ENCODE measurements at places on chromosomes 2 and 18.

DNA sequence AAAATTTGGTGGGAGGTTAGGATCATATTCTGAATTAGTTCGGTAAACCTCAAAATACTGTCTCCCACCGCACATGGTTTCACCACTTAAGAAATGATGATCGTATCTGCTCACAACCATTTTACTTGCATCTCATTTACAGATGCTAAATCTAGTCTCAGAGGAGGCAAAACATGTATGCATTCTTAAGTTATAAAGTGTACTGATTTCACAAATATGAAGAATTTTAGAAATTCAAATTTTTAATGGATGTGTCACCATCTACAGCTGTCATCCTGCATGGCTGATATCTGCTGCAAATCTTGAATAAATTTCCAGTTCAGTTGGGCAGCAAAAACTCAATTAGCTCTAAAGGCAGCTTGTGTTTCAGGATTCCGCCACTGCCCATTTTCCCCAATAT, 243.3 kb upstream of the KCNJ3 start:
- no peak for DNase-seq

DNA sequence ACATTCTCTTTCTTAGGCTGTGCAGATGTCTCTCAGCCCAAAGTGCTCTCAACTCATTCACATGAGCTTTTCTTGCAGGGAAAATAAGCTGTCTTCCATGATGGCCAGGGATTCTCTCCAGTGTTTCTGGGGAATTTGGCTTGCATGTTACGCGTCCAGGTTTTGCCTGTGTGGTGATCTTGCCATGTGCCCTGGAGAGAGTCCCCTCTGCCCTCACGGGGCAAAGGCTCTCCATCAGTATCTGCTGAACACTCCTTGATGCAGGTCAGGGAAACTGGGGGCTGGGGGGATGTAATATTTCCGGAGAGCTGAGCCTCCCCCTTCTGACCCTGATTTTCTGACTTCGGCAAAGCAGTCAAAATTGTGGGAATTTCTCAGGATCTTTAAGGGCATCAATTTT, 87.6 kb downstream of the ACKR3 start:
- DNase-seq, result no peak

GRCh38 chr2:202038471-202039277, 5.0 kb downstream of the FZD7 start:
- no peak for DNase-seq

- peak; percentile 82 for DNase-seq
Observed at GRCh38 chr2:239267288-239267951, 133.4 kb downstream of the HDAC4 start.

- no peak for DNase-seq
Observed at GRCh38 chr2:188303363-188304031, 11.8 kb downstream of the GULP1 start.

GRCh38 chr2:100029460-100029859, 112.9 kb downstream of the AFF3 start:
- no peak for DNase-seq

- DNase-seq, result no peak
Observed at GRCh38 chr18:27661320-27662018, 476.4 kb upstream of the CHST9 start.

- DNase-seq, result no peak
Observed at GRCh38 chr2:74373221-74373676, 6.9 kb downstream of the DCTN1 start.

DNA sequence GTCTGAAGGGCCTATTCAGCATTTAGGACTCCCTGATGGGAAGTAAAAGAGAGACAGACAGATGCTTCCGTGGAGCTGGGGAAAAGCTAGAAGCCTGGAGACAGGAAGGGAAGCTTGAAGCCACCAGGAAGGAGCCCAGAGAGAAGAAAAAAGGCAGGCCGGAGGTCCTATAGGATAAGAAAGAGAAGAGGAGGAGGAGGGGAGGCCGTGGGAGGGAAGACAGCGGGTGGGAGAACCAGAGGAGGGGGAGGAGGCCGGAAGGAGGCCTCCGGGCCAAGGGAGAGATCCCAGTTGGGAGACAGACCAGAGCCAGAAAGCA, 107.1 kb upstream of the PKDCC start:
- DNase-seq, result no peak

DNA sequence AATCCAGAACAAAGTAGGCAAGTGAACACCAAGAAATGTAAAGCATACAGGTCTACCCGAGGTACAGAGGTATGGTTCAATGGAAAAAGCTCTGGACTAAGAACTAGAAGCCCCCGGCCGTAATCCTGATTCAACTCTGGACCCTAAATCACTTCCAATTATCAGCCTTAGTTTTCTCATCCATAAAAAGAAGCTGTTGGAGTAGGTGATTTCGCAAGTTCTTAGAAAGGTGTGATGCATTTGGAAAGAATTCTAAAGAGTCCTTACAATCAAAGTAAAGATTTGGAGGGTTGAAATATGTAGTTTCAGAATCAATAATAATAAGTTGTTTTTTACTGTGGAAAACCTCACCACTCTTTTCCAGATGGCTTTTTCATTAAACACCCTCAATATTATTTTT, 622.1 kb upstream of the ID2 start:
- no peak for DNase-seq

DNA sequence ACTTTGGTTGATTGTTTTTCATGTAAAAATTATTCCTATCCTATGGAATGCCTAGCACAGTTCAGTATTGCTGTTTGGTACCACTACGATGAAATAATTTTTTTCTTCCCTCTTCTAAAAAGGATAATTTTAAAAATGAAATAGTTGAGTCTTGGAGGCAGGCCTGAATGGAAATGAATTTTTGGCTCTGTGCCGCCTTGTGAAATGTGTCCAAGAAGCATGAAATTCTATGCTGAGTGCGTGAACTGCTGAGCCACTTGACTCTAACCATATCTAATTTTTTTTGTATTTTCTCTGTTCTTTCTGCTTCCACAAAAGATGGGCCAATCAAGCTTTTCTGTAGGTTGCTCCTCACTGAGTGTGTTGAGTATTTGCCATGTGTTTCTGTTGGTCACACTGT, 95.0 kb downstream of the PRPF40A start:
- no peak for DNase-seq

DNA sequence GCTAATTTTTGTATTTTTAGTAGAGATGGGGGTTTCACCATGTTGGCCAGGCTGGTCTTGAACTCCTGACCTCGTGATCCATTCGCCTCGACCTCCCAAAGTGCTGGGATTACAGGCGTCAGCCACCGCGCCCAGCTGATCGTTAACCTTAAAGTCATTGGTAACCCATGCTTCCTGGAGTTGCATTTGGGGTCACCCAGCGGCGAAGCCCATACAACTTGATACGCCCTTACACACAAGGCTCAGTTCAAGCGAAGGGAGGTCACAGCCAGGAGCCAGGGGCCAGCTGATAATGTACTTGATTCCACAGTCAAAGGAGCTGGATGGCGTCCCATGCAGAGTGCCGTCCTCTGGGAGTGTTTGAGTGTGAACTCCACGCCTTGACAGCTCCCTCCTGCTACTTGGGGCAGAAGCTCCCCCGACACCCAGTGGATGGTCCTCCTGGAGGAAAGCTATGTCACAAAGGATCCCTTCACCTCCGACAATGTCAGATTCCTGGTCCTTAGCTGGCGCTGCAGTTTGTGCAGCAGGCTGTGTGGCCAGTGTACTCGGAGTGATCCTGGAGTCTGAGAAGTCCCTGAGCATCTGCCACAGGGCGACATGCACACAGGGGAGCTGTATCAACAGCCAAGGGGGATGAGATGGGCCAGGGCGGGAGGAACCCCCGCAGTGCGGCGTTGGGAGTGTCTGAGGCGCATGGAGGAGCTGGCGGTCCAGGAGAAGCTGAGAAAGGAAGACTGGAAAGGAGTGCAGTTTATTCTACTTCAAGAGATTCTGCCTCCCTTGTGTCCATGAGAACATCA, 7.9 kb downstream of the CLHC1 start:
- no peak for DNase-seq

DNA sequence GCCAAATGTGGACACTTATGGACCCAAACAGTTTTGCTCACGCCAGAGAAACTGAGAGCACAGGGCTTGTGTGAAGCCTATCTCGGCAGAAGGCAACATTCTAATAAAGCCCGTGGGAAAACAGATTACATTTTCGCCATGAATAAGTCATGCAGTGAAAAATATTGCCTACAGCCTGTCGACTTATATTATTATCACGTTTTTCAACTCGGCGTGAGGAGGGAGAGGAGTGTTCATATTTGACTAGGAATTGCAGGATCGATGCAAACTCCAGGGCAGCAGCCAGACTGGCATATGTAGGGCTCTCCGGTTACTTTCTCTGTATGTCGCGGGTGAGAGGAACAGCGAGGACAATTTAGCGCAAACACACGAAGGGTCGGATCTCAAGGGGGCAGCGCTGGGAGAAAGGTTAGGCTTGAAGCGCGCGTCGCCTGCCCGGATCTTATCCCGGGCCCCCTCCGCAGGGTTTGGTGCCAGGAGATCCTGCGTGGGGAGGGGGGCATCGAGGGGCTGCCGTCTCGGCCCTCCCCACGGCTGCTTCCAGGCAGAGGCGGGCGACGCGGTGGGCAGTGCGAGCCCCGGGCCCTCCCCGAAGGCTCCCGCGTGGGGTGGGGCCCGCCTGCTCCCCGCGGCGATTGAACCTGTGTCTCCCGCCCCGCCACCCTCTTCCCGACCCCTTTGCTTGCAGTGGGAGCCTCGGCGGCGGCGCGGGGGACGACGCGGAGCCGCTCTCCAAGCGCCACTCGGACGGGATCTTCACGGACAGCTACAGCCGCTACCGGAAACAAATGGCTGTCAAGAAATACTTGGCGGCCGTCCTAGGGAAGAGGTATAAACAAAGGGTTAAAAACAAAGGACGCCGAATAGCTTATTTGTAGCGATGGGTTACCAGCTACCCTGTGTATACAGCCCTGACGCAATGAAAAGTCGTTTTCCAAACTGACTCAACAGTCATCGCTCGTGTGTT, 4.4 kb downstream of the ADCYAP1 start:
- DNase-seq, result no peak

DNA sequence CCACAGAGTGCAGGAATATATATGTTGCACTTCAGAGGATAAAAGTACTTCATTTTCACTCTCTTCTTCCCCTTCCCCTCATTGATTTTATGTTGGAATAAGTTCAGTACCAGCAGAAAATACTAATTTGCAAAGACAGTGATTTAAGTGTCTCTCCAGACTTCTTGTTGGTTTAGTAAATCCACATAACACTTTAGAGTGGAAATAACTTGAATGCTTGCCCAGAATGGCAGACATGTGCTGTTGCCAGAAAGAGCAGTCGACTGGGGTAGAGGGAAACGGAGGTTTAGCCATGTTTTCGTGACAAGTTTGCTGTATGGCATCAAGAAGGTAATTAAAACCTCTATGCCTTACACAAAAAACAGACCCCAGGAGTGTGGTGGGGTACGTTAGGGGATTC, 246.0 kb upstream of the CXCR4 start:
- DNase-seq, result no peak

- no peak for DNase-seq
Observed at GRCh38 chr2:42132191-42132965, 36.8 kb upstream of the EML4 start.

DNA sequence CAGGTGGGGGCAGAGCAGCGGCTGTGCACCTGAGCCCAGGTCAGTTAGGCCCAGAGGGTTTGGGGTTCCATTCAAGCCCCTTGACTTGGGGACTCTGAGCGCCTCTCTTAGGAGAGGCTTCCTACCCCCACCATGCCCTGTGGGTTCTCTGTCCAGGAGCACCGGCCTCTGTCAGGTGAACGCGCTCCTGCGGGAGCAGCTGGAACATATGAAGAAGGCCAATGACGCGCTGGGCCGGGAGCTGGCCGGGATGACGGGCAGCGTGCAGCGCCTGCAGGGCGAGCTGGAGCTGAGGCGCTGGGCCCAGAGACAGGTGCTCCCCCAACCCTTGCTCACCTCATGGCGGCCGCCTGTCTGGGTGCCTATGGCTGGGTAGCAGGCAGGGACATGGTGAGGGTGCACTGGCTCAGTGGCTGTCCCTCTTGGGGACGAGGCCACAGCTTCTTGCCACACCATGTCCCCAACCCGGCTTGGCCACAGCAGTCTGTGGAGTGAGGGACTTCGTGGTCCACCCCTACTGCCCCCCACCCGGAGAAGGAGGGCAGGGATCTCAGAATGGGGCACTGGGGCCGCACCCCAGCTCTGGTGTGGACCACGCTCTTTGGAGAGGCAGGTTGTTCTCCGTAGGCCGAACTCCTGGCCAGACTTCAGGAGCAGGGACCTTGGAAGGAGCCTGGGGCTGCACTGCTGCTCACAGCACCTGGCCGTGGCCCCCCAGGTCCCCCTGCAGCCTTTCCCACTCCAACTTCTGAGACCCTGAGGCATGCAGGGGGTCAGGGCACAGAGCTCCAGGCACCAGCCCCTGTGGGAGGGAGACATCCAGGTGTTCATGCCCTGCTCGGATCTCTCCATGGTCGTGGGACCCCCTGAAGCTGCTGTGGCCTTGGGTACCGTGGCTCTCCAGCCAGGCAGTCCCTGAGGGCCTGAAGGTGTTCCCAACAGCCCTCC, 19.7 kb downstream of the CROCC2 start:
- no peak for DNase-seq

- DNase-seq, result no peak
Observed at GRCh38 chr2:54966837-54967236, 83.4 kb downstream of the RTN4 start.

- no peak for DNase-seq
Observed at GRCh38 chr18:9130806-9131205, 5.8 kb upstream of the ANKRD12 start.

DNA sequence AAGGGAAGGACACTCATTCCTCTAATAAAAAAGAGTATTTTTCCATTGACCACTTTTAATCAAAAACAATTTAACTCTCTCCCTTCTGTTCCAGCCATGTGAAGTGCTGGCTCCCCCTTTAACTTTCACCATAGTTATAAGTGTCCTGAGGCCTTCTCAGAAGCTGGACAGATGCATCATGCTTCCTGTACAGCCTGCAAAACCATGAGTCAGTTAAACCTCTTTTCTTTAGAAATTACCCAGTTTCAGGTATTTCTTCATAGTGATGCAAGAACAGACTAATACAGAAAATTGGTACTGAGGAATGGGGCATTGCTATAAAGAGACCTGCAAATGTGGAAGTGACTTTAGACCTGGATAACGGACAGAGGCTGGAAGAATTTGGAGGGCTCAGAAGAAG, 643.6 kb upstream of the DDX18 start:
- DNase-seq, result no peak

- no peak for DNase-seq
Observed at GRCh38 chr18:12849548-12849947, 34.5 kb downstream of the PTPN2 start.

DNA sequence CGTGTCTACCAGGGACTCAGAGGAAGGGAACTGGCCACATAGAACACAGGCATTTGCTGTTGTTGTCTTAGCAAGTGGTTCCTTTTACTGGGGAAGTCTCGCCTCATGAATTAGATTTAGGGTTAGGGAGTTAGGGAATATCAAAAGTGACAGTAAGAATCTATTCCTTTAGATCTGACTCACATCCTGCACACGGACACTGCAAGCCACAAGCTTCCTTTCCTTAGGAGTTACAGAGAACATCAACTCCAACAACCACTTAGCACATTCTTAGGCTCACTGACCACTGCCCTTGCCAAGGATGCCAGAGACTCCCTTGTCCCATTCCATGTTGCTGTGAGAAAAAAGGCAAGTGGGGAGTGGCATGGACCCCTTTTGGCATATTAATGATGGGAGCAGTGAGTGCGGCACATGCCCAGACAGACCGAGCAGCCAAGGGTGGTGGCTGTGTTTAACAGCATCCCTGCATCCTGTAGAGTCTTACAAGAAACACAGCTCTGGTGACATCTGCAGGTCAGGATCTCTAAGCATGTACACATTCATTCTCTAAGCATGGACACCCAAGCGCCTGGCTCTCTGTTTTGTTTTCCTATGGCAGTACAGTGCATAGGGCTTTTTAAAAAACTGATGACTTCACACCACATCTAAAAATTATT, 745.6 kb upstream of the RAB6C start:
- DNase-seq, result no peak

GRCh38 chr2:137847443-137847842, 116.8 kb upstream of the HNMT start:
- no peak for DNase-seq
